Right ventricle myocardium superior (tissue), 1 donor: ENCODE measurements at places on chromosomes 11 and 22. TPM values are rescaled to one million over a fixed set of nuclear protein-coding genes. Genes with fewer than 3 reads are reported as not detected.

CASP1 gene
- 9.5 TPM for total RNA-seq

C1QTNF6 gene
- 1.5 TPM for total RNA-seq

LMO1 gene
- total RNA-seq: 2.3 TPM

ELFN2 gene
- total RNA-seq: 0.19 TPM

LRRC56 gene
- 0.13 TPM for total RNA-seq

SEPTIN5 gene
- 123 TPM for total RNA-seq

GGA1 gene
- 22.3 TPM for total RNA-seq

SCGB1A1 gene
- not detected for total RNA-seq

- no peak for DNase-seq
Observed at GRCh38 chr11:74543991-74544390, 48.4 kb upstream of the POLD3 start.

GRCh38 chr11:66315921-66316811 is 678 bp downstream of the CD248 start:
- no peak for DNase-seq

GRCh38 chr22:23204541-23205157 is 24.3 kb downstream of the BCR start:
- DNase-seq: peak; percentile 91

GRCh38 chr11:17608821-17609220 is 61.8 kb downstream of the OTOG start:
- DNase-seq: no peak

- no peak for DNase-seq
Observed at GRCh38 chr11:108680271-108680670, 15.4 kb downstream of the DDX10 start.

DNA sequence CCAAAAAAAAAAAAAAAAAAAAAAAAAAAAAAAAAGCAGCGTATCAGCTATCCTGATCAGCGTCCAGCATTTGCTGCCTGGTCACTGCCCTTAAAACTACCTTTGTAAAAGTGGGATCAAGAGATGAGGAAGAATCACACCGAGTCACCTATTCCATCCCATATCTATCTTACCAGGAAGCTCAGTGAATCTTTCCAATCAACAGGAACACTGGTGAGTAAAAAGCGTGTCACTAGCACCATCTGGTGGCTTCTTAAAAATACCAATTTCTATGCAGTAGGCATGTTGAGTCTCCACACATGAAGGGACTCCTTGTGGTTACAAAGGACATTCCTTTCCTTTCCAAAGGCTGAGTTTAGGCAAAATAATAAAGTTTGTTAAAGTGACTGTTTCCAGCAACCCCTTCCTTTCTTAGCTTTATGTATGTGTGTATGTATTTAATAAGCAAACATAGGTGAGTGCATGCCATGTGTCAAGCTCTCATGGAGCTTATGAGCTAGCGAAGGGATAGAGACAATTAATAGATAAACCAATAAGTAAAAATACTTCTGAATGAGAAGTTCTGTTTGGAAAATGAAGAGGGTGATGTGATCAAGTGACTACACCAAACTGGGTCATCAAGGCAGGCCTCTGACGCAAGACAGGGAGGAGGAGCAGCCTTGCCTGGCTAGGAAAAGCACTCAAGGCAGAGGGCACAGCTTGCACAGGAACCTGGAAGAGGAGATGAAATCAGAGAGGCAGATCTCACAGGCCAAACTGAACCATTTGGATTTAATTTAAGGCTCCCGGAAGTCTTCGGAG is 13.9 kb upstream of the TP53AIP1 start:
- no peak for DNase-seq

DNA sequence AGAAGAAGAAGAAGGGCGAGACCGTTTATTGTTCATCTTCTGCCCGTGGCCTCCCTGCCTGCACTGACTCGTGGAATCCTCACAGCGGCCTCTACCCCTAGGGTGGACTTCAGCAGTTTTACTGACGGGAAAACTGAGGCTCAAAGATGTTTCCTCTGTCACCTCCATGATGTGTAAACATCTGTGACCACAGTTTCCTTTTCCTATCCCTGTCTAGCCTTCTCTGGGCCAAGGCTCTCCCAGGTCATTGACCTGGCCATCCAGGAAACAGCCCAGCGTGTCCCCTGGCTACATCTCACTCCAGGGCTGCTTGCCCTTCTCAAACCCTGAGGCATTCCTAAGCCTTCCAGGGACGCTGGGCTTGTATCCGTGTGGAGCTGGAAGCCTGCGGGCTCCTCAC is 49.0 kb upstream of the GCAT start:
- DNase-seq: no peak

GRCh38 chr11:113316256-113316655 is 1.9 kb downstream of the TTC12 start:
- no peak for DNase-seq

DNA sequence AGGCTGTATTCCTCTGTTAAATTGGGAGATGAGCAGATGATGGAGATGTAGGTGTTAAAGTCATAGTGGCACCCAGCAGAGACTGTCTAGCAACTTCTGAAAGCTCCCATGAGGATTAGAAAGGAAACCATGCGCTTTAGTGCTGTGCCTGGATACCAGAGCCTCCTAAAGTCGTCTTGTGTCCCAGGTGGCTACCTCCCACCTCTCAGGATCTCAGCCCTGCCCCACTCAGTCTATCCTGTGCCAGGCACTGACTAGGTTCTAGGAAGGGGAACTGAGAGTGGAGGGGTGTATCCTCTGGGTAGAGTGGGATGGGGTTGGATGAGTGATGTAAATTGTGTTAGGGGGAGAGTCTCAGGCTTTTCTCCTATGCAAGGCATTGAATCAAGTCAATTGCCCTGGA is 60.2 kb downstream of the KIAA1671 start:
- no peak for DNase-seq

- DNase-seq: no peak
Observed at GRCh38 chr11:44661311-44661717, 65.4 kb upstream of the TSPAN18 start.

DNA sequence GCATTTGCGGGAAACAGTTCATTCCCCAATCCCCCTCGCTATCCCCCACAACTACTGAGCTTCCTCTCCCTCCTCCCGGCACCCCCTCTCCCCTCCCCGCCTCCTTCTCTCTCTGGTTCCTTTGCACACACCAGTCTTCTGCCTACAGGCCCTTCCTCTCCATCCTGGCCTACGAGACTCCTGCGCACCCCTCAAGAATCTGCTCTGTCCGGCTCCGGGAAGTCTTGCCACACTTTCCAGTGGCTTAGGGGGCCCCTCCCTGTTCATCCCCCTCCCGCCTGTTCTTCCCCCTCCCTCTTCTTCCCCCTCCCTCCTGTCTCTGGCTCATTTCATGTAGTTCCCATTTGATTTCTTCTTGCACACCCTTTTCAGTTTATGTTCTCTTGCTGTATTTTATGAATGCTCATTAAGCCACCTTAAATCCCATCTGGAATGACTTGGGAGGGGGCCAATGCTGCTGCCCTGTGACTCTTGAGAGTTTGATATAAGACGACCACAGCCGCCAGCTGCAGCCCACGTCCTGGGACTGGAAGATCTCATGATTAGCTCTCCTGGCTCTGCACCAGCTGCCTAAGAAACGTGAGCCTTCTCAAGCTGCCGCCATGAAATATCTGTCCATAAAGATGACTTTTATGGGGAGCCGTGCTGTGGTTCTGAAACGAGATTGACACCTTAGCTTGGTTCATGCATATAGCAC is 50.9 kb downstream of the RPS6KA4 start:
- DNase-seq: no peak
